ENCODE measurements at places on chromosomes 6 and 20.
A peak's percentile ranks its signal among the peaks of the same experiment; 100 is the strongest.

GRCh38 chr20:58701431-58702160 lies 9.0 kb downstream of the NPEPL1 start:
- DNase-seq = no peak

DNA sequence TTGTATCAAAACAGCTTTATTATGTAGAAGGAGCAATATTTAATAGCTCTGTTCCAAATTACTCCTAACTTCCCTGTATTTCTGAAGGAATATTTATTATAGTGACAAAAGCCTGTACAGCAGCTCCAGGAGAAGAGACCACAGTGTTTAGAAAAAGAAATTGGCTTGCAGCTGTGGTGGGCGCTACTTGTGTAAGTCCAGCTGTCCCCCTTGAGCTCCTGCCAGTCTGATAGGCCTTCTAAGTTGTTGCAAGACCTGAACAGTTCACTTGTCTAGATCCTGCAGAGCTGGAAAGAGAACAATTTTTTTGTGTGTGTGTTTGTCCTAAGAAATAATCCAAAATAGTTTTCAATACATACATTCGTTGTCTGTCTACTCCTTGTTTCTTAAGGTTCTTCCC lies 86.6 kb downstream of the JARID2 start:
- no peak for DNase-seq

- no peak for DNase-seq
Measured at GRCh38 chr6:43123461-43124314, 47.4 kb upstream of the SRF start.

DNA sequence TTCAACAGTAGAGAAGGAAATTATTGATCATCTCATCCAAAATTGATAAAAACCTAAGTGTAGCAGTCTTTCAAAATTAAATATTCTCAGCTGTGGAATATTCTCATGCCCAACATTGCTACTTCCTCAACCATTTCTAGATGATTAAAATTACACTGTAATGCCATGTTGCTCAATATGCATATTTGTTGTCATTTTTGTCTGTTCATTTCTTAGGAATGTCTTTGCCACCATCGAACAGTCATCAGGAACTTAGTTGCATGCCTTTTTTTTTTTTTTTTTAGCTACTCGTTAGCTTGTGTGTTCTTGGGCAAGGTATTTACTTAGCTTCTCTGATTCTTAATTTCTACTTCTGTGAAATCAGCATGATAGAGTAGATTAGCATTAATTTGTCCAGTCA lies 188.6 kb downstream of the DTNBP1 start:
- no peak for DNase-seq

- no peak for DNase-seq
Measured at GRCh38 chr6:169097381-169097959, 156.2 kb downstream of the THBS2 start.

DNA sequence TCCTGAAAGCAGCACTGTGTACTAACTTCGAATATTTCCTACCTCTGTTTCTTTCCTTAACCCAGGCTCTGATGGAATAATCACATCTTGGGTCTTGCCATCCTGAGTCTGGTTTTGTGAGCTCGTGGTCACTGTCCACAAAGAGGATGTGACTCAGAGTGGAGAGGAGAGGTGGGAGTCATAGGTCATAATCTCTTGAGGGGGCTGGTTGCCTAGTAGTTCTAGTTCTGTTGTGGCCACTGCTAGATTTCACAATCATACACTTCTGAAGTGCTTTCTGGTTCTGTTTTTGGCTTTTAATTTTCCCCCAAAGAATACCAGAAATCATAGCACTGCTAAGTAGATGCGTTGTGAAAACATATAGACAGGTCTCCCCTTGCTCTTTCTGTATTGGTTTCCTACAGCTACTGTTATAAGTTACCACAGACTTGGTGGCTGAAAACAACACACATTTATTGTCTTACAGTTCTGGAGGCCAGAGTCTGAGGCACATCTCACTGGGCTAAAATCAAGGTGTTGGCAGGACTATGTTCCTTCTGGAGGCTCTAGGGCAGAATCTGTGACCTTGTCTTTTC lies 102.8 kb downstream of the NRSN1 start:
- no peak for DNase-seq

DNA sequence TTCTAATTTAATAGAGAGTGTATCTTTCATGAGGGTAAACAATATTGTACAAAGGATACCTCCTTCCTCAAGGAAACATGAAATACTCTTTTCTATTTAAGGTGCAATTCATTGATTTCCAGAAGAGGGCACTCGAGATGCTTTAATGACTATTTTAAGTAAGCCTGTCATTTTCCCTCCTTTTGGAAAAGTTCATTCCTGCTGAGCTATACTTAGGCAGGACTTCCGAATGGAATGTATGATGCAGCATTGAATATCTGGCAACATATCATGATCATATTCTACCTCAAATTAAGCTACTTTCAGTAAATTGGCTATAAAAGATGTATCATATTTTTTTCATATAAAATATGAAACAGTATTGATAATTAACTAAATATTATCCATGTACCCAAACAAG lies 5.0 kb downstream of the DST start:
- no peak for DNase-seq

- DNase-seq = peak; percentile 73
Measured at GRCh38 chr6:28980852-28981430, 24.2 kb downstream of the ZNF311 start.

GRCh38 chr6:82094166-82094806 lies 153.3 kb downstream of the IBTK start:
- DNase-seq = no peak

- no peak for DNase-seq
Measured at GRCh38 chr6:37938909-37939308, 119.4 kb downstream of the ZFAND3 start.

- DNase-seq = no peak
Measured at GRCh38 chr6:150546457-150546856, 53.2 kb upstream of the PLEKHG1 start.

- DNase-seq = peak; percentile 72
Measured at GRCh38 chr6:125363039-125363823, 61.5 kb upstream of the HDDC2 start.

- no peak for DNase-seq
Measured at GRCh38 chr6:159149641-159150040, 19.6 kb upstream of the FNDC1 start.

GRCh38 chr20:16968099-16968498 lies 219.9 kb downstream of the OTOR start:
- no peak for DNase-seq

GRCh38 chr20:16758454-16759180 lies 10.5 kb downstream of the OTOR start:
- DNase-seq = no peak

DNA sequence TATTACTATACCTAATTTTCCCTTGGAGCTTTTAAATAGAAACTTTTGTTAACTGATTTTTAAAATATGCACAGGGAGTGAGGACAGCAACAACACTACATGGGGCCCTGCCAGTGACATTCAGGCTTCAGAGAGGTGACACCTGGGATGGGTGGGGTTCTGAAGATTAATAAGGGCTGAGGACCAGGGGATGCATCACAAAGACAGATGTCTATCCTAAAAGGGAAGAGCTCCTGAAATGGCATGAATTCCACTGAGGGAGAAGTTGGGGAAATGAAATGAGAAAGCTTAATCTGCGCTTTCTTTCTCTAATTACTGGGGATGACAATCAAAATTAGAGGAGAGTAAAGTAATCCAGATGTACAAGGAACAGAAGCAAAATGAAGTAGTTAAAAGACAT lies 162.8 kb downstream of the BTBD9 start:
- DNase-seq = no peak

DNA sequence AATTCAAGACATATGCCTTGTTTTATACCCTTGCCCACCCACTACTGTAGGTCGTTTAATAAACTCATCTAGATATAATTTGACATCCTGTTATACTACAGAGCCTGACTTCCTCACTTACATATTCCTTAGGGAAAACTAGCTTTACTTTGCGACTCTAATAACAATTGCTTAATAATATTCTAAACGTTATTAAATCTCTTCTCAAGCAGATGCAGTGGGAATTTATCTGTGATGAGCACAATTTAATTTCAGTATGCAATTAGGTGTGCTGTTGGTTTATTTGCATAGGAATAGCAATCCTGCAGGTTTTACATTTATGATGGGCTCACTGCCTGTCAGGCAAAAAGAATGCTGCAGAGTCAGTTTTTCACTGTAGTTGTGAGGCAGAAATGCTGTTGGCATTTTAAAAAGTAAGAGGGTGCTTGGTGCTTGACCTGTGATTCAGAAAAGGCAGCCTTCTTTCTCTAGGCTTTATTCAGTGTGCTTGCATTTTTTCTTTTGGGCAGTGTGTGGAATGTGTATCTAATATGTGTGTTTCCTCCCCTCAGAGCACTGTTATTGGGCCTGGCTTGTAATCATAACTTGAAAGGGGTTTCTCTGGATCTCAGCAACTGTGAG lies 152.3 kb upstream of the SCGN start:
- DNase-seq = no peak

- DNase-seq = no peak
Measured at GRCh38 chr6:24743944-24744335, 25.0 kb upstream of the C6orf62 start.

DNA sequence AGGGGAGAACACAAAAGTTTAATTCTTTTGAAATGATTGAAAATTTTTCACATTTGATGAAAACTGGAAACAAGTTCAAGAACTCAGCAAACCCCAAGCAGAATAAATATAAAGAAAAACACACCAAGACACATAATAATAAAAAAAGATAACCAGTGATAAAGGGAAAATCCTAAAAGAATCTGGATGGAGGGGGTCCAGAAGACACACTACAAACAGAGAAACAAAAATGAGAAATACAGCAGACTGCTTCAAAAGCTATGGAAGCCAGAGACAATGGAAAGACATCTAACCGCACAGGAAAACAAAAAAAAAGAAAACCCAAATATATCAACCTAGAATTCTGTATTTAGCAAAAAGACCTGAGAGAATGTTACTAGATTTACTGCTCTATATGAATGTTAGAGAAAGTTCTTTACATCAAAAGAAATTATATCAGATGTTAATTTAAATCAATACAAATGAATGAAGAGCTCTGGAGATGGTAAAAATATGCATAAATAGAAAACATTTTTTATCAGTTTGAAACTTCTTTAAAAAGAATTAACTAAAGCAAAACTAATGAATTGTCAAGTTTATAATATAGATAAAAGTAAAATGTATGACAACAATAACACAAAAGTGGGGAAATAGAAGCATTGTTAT lies 310.7 kb upstream of the PREP start:
- DNase-seq = no peak

DNA sequence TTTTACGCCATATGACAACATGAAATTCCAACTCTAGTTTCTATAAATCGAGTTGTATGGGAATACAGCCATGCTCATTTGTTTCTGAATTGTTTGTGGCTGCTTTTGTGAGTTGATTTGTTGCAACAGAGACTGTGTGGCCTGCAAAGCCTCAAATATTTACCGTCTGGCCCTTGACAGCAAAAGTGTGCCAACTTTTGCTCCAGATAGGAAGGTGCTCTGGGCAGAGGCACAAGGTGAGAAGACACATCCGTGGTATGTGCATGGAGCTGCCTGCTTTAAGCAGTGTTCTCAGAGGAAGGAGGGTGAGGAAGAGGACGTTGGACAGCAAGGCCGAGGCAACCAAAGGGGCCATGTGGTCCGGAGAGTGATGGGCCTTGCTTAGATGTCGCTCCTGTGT lies 57.4 kb downstream of the IYD start:
- no peak for DNase-seq

GRCh38 chr6:88165844-88166492 lies at the start of gene CNR1:
CNR1 (minus strand) TSS chr6:88166347; CDS start chr6:88145274, 21,073 bp downstream.
- peak; percentile 75 for DNase-seq

GRCh38 chr6:30075790-30076732 lies 492 bp upstream of the RNF39 start:
- DNase-seq = peak; percentile 38

- no peak for DNase-seq
Measured at GRCh38 chr20:25257130-25257529, 9.2 kb downstream of the PYGB start.

DNA sequence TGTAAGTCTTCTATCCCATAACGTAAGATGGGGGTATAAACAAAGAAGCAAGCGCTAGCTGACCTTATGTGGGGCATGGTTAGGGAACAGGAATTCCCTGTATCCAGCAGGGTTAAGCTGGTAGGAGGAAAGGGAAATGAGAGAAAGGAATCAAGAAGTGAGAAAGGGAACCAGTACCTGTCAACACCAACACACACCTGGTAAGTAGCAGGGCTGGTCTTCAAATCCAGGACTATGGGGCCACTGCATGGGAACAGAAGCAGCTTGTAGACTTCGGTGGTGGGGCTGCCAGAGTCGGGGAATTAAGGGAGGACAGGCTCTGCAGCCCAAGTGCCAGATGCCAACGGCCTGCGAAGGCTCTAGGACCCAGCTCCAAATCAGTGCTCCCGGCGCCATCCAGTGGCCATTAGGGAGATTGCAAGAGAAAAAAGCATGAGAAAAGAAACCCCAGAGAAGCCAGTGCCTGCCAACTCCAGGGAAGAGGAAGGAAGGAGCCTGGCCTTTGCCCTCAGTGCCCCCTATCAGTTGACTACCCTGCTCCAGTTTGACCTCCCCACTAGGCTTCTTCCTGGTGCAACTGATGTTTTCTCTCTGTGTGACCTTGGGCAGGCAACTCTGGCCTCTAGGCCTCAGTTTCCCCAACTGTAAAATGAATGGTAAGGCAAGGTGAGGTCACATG lies 15.8 kb upstream of the RBPJL start:
- peak; percentile 84 for DNase-seq

DNA sequence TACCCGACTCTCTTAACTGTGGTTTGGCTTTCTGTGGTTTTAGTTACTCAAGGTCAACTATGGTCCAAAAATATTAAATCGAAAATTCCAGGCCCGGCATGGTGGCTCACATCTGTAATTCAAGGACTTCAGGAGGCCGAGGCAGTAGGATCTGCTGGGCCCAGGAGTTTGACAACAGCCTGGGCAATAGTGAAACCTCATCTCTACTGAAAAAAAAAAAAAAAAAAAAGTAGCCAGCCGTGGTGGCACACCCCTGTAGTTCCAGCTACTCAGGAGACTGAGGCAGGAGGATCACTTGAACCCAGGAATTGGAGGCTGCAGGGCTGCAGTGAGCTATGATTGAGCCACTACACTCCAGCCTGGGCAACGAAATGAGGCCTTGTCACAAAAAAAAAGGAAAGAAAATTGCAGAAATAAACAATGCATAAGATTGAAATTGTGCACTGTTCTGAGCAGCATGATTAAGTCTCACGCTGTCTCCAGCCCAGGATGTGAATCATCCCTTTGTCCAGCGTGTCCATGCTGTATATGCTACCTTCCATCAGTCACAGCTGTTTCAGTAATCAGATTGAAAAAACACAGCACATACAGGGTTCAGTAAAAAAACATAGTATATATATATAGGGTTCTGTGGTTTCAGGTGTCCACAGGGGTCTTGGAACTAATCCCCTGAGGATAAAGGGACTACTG lies 40.7 kb downstream of the RGS17 start:
- DNase-seq = no peak

- peak; percentile 48 for DNase-seq
Measured at GRCh38 chr20:40869218-40870147, 159.1 kb upstream of the TOP1 start.

DNA sequence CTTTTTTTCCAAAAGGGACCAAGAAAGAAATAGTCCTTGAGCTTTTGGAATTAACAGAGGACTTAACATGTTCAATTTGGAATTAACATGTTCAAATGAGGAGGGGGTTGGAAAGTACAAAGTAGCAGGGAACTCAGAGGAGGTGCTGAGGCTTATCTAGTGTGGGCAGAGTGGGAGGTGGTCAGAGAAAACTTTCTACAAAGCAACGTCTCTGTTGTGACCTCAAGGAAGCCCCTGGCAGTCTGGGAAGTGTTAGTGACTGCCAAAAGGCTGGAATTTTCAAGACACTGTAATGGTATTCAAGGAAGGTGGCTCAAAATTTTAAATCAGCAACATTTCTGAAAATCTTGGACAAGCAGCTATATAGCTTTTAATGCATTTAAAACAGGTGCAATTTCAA lies 7.3 kb downstream of the ECI2 start:
- DNase-seq = no peak

All from nephron progenitor cell (in vitro differentiated cells).